Muscle of leg (tissue), 16 donors: ENCODE measurements at places on chromosomes 5 and 9. TPM values are rescaled to one million over a fixed set of nuclear protein-coding genes. Genes with fewer than 3 reads are reported as not detected.

GRCh38 chr9:4740388-4740637 is 689 bp downstream of the AK3 start:
- DNase-seq = peak; percentile 53

DNA sequence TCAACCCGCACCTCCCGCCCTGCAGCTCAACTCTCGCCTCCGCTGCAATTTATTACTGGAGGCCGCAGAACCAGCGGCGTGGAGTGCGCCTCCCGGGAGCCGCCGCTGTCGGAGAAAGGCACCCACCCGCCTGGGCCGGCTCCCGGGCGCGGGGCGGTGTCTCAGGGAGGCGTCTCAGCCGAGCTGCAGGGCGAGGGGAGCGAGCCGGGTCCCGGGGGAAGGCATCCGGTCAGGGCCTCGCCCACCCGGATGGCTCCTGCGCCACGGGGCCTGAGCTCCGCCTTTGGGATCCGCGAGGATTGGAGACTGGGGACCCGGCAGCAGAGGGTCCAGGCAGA is 32.9 kb downstream of the TSPAN17 start:
- DNase-seq = no peak

- DNase-seq = no peak
Measured at GRCh38 chr9:123283455-123283854, 15.1 kb upstream of the STRBP start.

GRCh38 chr9:125388978-125389377 is 127.4 kb downstream of the GAPVD1 start:
- no peak for DNase-seq

- peak; percentile 49 for DNase-seq
Measured at GRCh38 chr5:167820101-167820990, 471.1 kb upstream of the WWC1 start.

GRCh38 chr5:180648658-180649296 is 623 bp downstream of the FLT4 start:
- DNase-seq = no peak

The BSPRY gene
- total RNA-seq = 0.22 TPM
